Stimulated activated CD8-positive, alpha-beta memory T cell treated with anti-CD3 and anti-CD28 coated beads, Interleukin-4, amount 100 ng/mL, for 1 hour (primary cell): ENCODE measurements at places on chromosomes 7 and 10.

- DNase-seq, result no peak
Measured at GRCh38 chr7:155774947-155775346, 37.3 kb downstream of the SHH start.

GRCh38 chr7:102814025-102814471 lies 65.2 kb downstream of the FAM185A start:
- DNase-seq, result no peak

DNA sequence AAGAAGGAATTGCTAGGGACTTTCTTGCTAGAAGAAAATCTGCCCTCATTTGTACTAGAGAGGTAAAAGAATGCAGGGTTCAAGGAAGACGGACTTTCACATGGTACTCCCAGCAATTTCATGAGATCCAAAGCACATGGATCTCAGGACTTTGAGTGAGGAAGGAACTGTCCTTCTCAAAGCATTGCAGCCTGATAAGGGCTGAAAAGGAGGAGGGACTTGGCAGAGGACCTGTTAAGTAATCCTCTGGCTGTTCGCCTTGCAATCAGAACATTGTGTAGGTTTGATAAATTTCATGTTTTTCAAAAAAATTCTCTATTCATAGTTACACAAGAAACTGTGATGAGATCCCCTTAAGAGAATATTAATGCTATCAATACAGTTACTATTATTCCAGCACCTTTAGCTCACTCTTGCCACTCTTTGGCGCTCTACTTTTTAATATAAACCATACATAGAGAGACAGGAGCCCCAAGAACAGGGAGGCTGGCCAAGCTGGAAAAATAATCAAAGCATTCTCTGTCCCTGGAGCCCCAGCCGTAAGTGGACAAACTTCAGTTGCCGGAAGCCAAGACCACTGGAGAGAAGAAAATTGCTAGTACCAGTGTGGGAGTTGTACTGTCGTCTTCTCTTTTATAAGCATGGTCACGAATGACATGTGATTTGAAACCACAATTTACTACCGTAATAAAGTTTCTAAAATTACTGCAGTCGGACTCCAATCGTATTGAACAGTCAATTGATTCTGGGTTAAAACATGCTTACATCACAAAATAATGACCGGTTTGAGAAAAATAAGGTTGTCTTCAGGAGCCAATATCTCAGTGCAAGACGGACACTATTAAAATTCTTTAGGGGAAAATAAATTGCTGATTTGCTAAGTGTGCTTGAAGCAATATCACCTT lies 424.4 kb downstream of the SDK1 start:
- DNase-seq, result no peak

GRCh38 chr7:6530626-6531491 lies 20.4 kb downstream of the GRID2IP start:
- peak; percentile 59 for DNase-seq
